ENCODE measurements at places on chromosomes 2 and 18.

DNA sequence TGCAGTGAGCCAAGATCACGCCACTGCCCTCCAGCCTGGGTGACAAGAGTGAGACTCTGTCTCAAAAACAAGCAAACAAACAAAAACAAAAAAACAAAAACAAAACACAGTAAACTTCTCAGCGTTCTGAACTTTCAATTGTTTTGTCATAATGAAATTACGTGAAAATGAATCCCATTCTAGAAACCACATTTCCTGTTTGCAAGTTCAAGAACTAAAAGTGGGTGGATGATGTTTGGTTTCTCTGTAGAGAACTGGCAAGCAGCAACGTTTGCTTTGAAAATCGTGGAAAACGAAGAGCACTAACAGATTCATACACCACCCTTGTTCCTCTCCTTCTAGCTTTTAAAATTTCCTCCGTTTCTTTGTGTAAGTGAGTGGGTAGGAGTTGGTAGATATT, 226.1 kb upstream of the LYPD1 start:
- no peak for DNase-seq

GRCh38 chr2:140550821-140551220, 1580.0 kb downstream of the LRP1B start:
- DNase-seq, result no peak

- no peak for DNase-seq
Observed at GRCh38 chr2:25894135-25894830, 16.0 kb upstream of the ASXL2 start.

DNA sequence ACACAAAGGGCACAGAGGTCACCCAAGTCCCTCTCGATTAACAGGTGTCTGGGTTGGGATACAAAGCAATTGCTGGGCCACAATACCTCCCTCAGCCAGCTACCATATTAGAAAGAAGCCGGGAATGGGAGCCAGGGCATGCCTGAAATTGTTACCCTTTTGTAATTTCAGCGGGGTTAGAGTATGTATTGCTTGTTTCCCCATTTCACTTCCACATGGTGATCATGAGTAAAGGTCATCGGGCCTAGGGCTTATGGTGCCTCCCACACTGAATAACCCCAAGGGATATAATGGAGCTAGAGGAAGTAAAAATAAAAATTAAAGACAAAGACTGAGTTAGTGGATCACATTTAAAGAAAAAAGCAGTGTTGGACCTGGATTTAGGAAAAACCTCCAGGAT, 437.2 kb upstream of the KLHL29 start:
- no peak for DNase-seq

GRCh38 chr18:56386856-56387255, 251.5 kb downstream of the TXNL1 start:
- no peak for DNase-seq

DNA sequence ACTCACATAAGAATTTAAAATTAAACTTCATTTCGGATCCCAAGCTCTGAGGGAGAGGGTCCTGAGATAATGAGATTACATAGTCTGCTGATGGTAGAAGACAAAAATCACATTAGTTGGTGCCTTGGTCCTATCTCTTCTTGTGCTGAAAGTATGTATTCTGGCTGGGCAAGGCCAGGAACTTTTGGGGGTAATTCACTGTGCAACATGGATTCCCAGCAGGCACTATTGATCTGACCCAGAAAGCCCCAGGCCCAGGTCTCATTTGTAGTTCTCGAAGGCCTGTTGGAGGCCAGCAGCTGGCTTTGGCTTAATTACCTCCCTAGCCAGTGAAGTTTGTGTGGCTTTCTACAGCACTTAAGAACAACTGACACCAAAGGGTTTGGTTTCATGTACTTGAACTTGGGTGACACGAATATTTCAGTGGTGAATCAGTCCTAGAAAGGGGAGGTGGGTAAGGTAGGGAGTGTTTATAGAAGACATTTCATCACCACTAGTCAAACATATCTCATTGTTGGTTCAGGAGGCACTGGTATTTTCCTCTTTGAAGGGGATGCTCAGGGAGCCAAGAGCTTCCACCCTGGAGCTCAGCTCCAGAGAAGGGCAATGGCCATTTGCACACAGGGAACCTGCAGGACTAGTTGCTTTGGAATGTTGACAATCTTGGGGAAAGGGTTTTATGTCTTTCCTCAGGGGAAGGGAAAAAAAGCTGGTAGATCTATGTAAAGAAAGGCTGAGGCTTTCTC, 217.8 kb downstream of the OSR1 start:
- no peak for DNase-seq

GRCh38 chr18:36130039-36130831, 536 bp downstream of the ELP2 start:
- no peak for DNase-seq

- DNase-seq, result no peak
Observed at GRCh38 chr2:159266554-159266953, 19.9 kb downstream of the WDSUB1 start.

GRCh38 chr2:9366026-9366425, 57.3 kb downstream of the ITGB1BP1 start:
- DNase-seq, result no peak

GRCh38 chr18:44510390-44510789, 170.3 kb upstream of the SETBP1 start:
- no peak for DNase-seq

DNA sequence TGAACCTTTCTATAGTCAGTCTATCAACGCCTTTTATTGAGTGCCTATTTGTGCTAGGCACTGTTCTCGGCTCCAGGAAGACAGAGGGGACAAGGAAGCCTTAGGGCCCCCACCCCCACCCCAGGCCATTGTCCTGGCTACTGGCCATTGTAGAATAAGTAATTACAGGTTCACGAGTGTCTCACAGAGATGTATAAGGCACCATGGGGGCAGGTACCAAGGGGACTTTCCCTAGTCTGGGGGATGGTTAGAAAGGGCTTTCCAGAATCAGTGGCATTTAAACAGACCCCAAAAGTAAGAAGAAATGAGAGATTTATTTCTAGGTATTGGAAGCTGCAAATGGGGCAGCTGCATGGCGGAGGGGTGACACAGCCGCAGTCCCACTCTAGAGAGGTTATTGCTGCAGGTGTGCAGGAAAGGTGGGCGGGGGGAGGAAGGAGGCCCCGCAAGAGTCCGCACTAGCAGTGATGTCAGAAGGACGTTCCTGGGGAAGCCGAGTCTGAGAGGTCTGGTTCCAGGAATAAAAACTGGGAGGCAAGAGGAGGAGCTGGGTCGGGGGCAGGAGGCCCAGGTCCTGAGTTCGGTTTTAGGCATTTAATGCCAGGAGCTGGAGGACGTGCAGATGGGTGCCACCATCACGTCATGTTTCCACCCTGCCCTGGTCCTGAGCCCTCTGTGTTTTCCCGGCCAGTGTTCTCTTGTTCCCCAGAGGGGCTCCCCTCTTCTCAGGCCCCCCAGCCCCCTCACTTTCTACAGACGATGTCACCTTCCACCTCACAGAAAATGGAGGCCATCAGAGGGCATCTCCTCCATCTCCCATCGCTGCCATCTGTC, 30.5 kb downstream of the FOSL2 start:
- DNase-seq, result no peak

DNA sequence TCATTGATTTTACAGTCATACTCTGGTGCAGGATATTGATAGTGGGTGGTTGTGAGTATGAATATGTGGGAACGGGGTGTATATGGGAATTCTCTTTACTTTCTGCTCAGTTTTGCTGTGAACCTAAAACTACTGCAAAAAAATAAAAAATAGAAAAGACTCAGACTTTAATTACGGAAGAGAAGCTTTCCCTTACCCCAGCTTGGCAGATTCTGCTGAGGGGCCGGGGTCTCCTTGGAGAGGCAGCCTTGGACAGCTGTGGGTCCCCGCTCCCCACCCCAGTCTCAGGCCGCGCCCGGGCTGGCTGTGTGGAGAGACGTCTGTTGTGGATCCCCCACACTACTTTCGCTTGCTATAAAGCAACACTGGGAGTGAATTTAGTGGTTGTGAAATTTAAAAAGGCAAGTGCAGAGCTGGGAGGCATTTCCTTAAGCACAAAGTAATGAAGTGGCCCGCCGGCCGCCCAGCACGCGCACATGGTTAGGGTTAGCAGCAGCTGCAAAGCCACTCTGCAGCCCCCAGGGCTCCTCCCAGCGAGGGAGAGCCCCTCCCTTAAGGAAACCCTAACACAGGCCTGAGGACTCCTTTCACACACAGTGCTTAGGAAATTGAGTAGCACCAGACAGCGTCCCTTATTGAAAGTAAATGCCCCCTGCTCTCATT, 102.4 kb downstream of the DDX1 start:
- no peak for DNase-seq

DNA sequence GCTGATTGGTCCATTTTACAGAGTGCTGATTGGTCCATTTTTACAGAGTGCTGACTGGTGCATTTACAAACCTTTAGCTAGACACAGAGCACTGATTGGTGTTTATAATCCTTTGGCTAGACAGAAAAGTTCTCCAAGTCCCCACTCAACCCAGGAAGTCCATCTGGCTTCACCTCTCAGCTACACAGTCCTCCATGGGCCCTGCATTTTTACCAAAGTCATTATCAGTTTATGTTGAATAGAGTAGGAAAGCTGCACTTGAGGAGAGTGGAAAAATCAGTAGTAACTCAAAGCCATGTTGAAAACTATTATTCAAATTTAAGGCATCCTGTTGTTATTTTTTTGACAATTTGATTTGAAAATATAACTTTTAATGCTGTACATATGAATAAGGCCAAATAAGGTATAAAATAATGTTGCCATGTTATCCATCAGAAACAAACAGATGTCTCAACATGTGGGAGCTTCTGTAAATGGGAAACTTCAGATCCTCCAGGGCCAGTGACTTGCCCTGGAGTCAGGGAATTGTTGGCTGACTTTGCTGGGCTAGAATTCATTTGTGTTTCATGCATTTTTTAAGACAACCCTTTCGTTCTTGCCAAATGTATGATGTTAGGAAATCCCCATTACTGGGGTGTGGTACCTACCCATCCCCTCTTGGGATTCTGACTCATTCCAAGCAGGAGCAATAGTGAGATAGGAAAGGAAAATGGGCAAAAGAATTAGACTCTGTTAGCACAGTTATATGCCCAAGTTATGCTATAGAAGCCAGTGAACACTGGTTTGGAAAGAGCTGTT, 37.8 kb upstream of the CCDC195 start:
- no peak for DNase-seq

DNA sequence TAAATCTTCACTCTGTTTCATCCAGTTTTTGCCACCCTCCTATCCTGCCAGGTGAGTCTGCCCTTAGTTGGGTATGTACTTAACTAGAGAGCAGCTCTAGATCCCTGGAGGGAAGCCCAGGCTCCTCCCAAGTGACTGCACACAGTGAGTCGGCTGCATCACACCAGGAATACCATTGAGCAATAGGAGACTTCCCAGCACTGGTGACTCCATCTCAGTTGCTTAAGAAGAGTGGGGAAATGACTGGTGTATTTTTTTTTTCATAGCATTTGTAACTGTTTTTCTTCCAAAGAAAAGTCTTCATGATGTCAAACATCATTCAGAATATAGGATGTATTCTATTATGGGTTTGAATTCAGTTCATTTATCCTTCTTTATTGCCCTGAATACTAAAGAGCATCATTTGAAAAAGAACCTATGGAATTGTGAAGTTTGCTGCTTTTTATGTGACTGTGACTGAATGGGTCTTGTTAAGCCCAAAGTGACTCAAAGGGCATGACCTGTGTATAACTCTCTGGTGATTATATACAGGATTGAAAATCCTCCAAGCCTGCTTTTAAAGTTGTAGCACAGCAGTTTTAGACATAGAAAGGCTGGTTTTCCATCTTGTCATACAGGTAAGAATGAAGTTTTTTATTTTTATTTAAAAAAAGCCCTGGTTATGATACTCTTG, 84.3 kb downstream of the MAP3K20 start:
- no peak for DNase-seq

DNA sequence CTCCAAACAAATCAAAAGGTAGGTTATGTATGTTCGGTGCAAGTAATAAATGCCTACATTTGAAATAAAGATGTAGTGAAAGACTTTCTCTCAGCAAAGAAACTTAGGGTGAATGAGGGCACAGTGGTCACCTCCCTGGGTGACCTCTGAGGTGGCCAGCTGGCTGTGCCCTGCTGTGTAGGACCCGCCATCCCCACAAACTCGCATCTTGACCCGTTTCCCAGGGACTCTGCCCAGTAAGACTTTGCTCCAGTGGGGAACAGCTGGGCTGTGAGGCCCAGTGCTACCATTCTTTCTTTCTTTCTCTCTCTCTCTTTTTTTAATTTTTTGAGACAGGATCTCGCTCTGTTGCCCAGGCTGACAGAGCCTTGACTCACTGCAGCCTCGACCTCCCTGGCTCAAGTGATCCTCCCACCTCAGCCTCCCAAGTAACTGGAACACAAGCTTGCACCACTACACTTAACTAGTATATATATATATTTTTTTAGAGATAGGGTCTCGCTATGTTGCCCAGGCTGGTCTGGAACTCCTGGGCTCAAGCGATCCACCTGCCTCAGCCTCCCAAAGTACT, 8.2 kb upstream of the GAREM2 start:
- no peak for DNase-seq

- DNase-seq, result peak; percentile 25
Observed at GRCh38 chr2:143162123-143162837, 33.1 kb downstream of the ARHGAP15 start.

DNA sequence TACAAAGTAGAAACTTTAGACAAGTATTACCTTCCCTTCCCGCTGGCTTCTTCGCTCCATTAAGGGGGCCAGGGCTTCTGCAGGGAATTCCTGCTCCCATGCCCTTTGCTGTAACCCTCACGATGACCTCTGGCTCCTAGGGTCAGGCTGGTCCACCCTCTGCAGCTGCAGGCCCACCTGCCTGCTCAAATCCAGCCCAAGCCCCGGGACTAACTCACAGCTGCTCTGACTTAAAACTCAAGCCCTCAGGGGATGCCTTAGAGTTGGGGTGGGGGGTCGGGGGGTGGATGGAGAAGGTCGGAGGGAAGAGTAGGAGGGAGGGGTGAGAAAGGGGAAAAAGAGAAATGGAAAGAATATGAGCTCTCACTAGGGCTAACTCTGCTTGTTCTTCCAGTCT, 4.9 kb downstream of the IGFBP5 start:
- no peak for DNase-seq

DNA sequence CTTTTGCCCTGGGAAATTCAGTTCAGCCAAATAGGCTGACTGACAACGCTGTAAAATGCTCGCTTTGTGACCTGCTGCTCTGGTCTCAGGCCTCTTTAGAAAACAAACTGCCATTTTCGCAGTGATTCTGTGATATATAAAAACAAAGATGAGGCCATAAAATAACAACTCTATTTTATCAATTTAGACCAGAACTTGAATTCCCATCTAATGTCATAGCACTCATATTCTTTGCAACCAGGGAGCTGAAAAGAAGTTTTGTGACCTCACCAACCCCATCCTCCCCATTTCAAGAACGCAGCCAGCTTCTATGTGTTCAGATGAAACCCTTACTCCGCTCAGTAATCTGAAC, 40.3 kb downstream of the TCF4 start:
- DNase-seq, result no peak

GRCh38 chr2:164755952-164756351, 85.7 kb downstream of the COBLL1 start:
- DNase-seq, result no peak

Data from stimulated activated CD8-positive, alpha-beta memory T cell treated with anti-CD3 and anti-CD28 coated beads, Interleukin-4, amount 100 ng/mL, for 4 hours (primary cell).